ENCODE measurements at places on chromosomes 3 and 15.

DNA sequence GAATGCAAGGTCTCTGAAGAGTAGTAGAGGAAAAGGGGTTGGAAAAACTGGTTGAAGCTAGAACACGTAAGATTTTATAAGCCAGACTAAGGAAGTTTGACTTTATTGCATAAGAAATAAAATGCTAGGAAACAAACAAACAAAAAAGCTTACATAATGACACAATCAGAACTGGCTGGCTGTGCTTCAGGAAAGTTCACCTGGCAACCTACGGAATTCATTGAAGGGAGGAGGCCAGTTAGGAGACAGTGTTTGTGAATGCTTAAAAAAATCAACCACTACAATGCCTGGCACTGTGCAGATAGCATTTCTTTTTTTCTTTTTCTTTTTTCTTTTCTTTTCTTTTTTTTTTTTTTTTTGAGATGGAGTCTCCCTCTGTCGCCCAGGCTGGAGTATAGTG is 1.9 kb upstream of the ICE2 start:
- DNase-seq = no peak

- no peak for DNase-seq
Observed at GRCh38 chr3:191958980-191959671, 498.2 kb downstream of the PYDC2 start.

GRCh38 chr15:53985562-53985961 is 7.3 kb downstream of the UNC13C start:
- no peak for DNase-seq

- no peak for DNase-seq
Observed at GRCh38 chr3:157588386-157589060, 85.3 kb upstream of the VEPH1 start.

DNA sequence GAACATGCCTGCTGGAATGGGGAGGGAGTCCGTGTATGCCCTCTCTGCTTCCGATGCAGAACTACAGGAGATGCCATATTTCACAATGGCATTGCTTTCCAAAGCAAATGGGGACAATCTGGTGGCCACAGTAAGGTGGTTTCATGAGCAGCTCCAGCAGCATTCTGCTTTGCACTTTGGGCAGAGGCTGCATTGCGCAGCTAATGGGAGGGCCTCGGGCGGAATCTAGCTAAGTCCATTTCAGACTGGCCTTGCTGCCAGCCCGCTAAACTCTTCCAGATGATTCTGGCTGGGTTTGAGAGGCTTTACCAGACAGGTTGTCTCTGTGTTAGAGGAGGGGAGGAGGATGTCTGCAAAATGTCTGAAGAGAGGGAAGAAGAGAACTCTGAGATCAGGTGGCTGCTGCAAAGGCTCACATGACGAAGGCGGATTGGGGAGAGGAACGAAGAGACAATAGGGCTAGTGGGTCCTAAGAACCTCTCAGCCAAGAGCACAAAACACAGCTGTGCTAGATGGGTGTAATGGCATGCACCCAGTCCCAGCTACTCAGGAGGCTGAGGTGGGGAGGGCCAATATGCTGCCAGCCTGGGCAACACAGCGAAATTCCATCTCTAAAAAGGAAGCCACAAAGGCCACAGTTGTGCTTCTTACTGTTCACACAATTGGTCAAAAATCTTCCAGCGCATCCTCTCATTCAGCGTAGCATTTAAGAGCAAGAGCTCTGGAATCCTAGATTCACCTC is 63.7 kb downstream of the BDH1 start:
- no peak for DNase-seq

All from T47D (cell line).